NCI-H1417 treated with DMSO at 0.1 percent for 48 hours (cell line): ENCODE measurements at places on chromosomes 13 and 19.

DNA sequence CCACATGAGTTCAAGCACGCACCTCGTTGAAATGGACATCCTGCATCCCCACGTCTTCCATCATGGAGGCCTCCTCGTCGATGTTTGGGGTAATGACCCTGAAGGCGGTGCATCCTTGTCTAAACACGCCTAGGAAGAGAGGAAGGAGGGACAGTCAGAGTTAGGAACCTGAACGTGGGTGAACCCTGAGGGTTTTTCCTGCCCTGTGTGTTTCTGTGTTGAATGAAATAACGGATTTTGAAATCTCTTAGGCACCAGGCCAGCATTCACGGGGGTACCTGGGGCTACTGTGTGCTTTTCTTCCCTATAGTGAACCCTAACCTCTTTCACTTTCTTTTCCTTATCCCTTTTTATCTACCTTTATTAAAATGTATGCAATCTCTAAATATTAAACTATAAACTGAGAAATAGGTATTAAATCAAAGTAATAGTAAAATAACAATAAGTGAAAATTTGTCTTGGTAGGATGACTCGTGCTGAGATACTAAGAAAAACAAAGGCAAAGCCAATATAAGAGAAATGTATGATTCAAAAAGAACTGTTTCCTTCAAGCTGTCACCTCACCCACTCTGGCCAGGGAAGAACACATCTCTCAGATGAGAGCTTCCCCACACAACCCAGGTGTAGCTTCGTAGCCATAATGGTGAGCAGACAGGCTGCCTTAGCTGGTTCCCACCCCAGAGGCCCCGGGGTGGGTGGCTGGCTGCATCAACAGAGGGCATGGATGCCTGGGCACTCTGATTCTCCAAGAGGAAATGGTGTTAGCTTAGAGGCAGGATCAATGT lies 72.1 kb upstream of the SLC15A1 start:
- no peak for DNase-seq

GRCh38 chr13:78176880-78177279 lies 258.2 kb upstream of the EDNRB start:
- DNase-seq: no peak

DNA sequence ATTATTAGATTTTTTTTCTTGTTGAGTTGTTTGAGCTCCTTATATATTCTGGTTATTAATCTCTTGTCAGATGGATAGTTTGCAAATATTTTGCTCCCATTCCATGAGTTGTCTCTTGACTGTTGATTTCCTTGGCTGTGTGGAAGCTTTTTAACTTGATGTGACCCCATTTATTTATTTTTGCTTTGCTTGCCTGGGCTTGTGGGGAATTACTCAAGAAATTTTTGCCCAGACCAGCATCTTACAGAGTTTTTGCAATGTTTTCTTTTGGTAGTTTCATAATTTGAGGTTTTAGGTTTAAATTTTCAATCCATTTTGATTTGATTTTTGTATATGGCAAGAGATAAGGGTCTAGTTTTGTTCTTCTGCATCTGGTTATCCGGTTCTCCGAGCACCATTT lies 124.7 kb downstream of the PCCA start:
- no peak for DNase-seq

DNA sequence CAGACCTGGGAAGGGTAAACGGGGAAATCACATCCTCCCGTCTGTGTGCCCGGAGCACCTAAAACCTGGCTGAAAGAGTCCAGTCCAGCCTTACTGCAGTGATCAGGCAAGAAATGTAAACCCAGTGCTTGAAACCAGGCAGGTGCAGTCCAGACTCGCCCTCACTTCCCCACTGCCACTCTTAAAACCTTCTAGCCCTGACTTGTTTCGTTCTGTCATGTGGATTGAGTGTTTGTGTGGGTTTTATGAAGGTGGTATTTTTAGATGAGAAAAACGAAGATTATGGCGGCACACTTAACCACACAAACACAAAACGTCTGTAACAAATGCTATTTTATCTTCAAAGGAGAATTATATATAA lies 839 bp upstream of the CKAP2 start:
- peak; percentile 37 for DNase-seq

DNA sequence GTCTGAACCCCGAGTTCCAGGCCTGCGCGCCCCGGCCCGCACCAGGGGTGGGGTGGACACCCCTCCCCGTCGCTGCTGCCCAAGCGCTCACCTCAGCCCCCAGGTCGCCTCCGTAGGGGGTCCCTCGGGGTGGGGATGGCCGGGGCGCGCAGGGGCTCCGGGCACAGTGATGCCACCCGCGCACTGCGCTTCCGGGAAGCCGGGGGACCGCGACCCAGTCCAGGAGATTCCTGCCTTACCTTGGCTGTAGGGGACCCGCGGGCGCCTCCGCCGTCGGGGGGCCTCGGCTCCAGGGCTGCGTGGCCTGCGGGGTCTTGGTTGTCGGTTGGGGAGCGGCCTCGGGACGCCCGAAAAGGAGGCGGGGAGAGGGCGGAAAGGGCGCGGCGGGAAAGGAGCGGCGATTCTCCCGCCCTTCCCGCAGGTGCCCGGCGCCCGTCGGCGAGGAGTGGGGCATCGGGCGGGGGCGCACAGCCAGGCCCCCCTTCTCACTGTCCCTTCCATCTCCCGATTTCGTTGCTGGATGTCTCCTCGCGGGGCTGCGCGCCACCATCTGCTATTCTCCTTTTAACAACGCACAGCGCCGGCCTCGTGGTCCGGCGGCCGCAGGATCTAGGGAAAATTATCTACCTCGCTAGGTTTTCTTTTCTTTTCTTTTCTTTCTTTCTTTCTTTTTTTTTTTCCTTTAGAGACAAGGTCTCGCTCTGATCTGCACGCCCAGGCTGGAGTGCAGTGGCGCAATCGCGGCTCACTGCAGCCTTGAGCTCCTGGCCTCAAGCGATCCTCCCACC lies at the start of gene KEAP1:
KEAP1 (minus strand) TSS at position 355 of the 788 bp plus-strand sequence. CDS start 3,323 bp downstream, outside the sequence.
- DNase-seq: no peak

GRCh38 chr19:47711652-47712242 lies 1.5 kb upstream of the EHD2 start:
- no peak for DNase-seq
